ENCODE measurements at places on chromosomes 16 and 17.

DNA sequence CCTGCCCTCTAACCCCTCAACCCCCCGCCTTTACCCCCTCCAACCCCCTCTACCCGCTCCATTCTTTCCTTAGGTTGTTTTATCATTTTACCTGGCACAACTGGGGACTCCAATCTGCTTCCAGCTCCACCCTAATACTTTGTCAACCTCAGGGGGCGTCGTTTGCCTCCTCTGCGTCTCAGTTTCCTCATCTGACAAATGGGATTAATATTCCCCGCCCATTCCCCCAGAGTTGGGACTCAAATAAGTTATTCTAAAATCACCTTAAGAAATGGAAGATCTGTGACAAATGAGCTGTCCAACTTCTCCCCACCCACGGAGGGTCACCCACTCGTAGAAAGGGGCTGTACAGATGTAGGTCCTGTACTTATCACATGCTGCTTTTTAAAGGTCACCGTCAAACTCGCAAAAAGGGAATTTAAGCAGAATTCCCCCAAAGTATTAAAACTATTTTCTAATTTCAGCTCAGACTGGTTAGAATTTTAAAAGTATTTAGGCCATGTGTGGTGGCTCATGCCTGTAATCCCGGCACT lies 40.6 kb upstream of the CPNE2 start:
- no peak for DNase-seq

DNA sequence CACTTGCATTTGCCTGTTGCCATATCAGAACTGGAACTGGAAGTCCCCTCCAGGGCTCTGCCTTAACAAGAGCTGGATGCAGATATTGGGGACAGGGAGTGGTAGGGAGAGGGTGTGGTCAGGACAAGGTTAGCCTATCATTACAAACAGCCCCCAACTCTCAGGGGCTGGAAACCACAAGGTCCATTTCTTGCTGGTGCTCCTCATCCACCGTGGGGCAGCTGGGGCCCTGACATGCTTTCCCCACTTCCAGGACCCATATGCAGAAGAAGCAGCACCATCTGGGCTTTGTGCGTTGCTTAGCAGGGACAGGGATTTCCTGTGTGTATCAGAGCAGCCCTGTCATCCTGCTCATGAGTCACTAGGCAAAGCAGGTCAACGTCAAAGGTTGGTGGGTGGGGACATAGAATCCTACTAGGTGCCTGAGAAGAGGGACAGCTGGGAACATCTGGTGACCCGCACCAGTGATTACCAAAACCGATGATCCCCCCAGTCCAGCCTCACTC lies 26.9 kb downstream of the RGS9 start:
- DNase-seq = no peak

DNA sequence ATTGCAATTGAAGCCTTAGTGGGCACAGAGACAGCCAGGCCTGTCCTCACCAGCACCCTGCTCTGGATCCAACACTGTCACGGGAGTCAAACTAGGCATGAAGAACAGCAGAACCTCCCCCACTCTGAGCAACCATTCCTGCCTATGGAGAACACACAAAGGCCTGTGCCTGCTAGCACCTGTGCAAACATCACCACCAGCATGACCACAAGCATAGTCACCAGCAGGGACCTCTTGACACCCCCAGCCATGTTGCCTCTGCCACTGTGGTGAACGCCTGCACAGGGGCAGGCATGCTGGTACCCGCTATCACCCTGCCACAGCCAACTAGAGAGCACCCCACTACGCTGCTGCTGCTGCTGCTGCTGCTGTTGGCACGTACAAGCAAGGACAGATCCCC lies 51.7 kb downstream of the CMC2 start:
- DNase-seq = no peak

GRCh38 chr17:65545705-65546523 lies 15.5 kb downstream of the AXIN2 start:
- DNase-seq = no peak

- no peak for DNase-seq
Measured at GRCh38 chr16:75477680-75478473, 13.4 kb upstream of the TMEM170A start.

- DNase-seq = no peak
Measured at GRCh38 chr17:47200325-47200664, 8.9 kb upstream of the MYL4 start.

GRCh38 chr16:78115659-78116058 lies 16.2 kb downstream of the WWOX start:
- DNase-seq = no peak

DNA sequence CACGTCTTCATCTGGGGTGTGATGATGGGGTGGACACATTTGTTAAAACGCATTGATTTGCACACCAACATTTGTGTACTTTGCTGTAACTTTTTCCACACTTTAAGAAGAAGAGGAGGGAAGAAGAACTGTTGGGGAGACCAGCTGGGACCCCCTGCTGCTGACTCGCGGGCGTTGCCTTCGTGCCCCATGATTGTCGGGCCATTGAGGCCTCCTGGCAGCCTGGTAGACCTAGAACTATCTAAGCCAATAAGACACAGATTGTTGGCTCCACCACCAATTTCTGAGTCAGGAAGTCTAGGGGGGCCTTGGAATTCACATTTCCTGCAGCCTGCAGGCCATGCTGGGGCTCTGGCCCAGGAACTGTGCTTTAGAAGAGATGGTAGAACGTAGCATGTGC lies 105.5 kb downstream of the TNFRSF13B start:
- DNase-seq = no peak

GRCh38 chr17:51189628-51190027 lies 23.4 kb downstream of the NME2 start:
- DNase-seq = no peak

- DNase-seq = no peak
Measured at GRCh38 chr16:87822108-87822970, 47.0 kb downstream of the SLC7A5 start.

DNA sequence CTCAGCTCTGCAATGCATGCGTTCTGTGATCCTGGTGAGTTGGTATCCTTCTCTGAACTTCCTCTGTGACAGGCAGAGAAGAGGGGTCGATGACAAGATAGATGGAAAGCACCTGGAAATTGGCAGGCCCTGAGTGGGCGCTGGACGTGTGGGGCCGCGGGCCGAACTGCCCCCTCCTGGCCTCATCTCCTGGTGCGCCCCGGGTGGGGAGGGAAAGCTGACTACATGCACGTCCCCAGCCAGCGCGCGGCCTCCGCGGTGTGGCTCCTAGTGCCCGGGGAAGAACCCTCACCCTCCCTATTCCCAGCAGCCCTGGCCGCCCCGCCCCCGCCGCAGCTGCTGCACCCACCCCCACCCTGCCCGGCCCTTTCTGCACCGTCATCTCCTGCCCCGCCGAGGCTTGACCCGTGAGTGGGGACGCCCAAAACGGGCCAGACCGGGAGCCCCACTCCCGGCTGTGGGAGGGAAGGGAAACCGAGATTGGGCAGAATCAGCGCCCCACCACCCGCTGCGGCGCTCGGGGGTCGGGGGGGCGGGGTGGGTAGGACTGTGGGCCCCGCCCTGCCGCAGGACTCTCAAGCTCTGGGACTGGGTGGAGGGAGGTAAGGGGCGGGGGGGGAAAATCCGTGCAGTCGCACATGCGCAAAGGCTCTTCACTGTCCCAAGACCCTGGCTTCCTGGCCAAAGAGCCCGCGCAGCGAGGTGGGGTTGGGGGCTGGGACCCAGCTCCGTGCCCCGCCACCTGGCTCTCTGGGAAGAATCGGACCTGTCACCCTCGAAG lies at the start of gene NOL3:
Gene NOL3, plus strand, starts transcription at position 371 of the 781 bp plus-strand sequence.
- no peak for DNase-seq

- DNase-seq = no peak
Measured at GRCh38 chr17:40560592-40561293, 4.5 kb downstream of the CCR7 start.

DNA sequence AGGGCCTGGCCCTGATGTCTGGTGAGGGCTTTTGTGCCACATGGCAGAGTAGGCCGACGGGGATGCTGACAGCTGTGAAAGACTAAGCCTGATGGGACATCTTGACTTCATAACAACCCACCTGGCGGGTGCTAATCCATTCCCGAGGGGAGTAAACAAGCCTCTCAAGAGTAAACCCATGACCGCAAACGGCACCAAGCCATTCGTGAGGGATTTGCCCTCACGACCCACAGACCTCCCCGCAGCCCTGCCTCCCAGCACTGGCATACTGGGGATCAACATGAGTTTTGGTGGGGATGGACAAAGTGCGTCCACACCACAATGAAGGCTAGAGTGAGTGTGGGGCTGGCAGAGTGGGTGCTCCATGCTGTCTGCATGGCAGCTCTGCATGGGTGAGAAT lies 11.7 kb downstream of the RNF213 start:
- DNase-seq = no peak

DNA sequence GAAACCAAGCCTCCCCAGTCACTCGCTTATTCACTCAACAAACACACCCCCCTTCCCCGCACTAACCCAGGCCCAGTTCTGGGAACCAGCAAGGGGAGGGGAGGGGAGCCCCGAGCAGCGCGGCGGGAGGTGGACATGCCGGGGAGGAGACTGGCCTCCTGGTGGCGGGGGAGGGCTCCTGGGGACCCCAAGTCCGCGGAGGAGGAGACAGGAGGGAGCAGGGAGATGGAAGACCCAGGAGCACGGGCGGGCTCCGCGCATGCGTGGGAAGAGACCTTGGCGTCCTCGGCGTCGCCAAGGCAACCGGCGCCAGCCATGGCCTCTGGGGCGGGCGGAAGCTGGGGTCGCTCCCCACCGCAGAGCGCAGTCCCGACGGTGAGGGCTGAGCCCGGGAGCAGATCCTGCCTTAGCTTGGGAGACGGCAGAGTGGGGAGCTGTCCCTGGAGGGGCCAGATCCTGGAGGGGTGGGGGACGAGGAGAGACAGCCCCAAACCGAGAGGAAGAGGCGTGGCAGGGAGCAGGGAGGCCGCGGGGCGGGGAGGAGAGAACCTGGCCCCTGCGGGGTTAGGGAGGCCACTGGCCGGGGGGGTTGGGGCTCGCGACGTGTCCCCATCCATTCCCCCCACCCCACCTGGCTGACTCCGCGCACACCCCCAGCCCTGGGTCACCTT lies at the start of gene PRR29:
Gene PRR29, plus strand, starts transcription at position 302 of the 671 bp plus-strand sequence. Its CDS starts 14 bp downstream, at position 316.
- DNase-seq = no peak

- DNase-seq = no peak
Measured at GRCh38 chr16:56726926-56727325, 3.0 kb upstream of the NUP93 start.

- no peak for DNase-seq
Measured at GRCh38 chr17:62774338-62774737, 33.8 kb downstream of the MARCHF10 start.

- DNase-seq = no peak
Measured at GRCh38 chr17:78128551-78129350, at the start of gene TMC6. Gene TMC6 (minus strand): TSS chr17:78128755. CDS start chr17:78126832, 1,923 bp downstream.

- no peak for DNase-seq
Measured at GRCh38 chr16:87809150-87809902, 43.5 kb upstream of the KLHDC4 start.

DNA sequence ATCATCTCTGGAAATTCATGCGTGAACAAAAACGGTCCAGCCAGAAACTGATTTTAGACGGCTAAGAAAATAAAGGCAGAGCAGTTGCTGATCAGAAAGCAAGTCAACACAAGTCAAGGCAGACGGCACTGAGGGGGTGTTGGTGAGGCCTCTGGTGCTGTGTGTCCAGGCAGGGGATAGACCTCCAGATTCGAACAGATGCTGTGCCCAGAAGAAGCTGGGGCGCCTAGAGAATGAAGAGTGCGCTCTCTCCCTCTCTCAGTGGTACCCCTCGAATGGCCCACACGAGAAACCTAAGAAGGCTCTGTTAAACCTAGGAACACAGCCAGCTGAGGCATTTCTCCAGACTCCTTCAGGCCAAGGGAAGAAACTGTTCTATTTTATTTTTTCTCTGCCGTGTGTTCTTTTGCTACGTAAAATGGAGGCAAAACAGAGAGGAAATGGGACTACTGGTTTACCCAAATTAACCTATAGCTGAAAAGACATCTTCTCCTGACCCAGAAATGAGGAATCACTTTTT lies 178.3 kb downstream of the PMP22 start:
- DNase-seq = no peak

All from retinal pigment epithelial cell (primary cell).